Myometrial cell (primary cell): ENCODE measurements at places on chromosomes 13 and 19. TPM values are rescaled to one million over a fixed set of nuclear protein-coding genes. Genes with fewer than 3 reads are reported as not detected.

GNG7 gene
- total RNA-seq = under 0.01 TPM in 1 of 2 replicates, not detected in the other

ZNF486 gene
- total RNA-seq = 7.1 and 13.8 TPM in 2 replicates

PLA2G4C gene
- 2.0 and 11.0 TPM in 2 replicates for total RNA-seq

CKAP2 gene
- 28.0 and 38.1 TPM in 2 replicates for total RNA-seq

ZNF844 gene
- total RNA-seq = 0.86 and 1.9 TPM in 2 replicates

IGFL1 gene
- not detected in 2 replicates for total RNA-seq

DNAJC15 gene
- 10.8 and 28.3 TPM in 2 replicates for total RNA-seq

PCDH20 gene
- total RNA-seq = not detected in 2 replicates

ZNF440 gene
- total RNA-seq = 3.9 and 11.0 TPM in 2 replicates

ZNF414 gene
- total RNA-seq = 2.7 and 14.7 TPM in 2 replicates

NR2C2AP gene
- total RNA-seq = 7.8 and 8.7 TPM in 2 replicates

CEACAM19 gene
- under 0.01 and 0.53 TPM in 2 replicates for total RNA-seq

ANO8 gene
- 2.3 and 3.7 TPM in 2 replicates for total RNA-seq

SYCN gene
- total RNA-seq = not detected in 2 replicates

ACER1 gene
- total RNA-seq = not detected in 2 replicates

ZNF729 gene
- total RNA-seq = not detected in 2 replicates

ZNF582 gene
- total RNA-seq = 0.35 and 0.58 TPM in 2 replicates

LILRA2 gene
- total RNA-seq = not detected in 2 replicates

CADM4 gene
- total RNA-seq = 2.6 and 3.5 TPM in 2 replicates

NACC1 gene
- 83.6 and 93.0 TPM in 2 replicates for total RNA-seq

IRGC gene
- not detected in 2 replicates for total RNA-seq

PET100 gene
- total RNA-seq = 4.9 and 7.4 TPM in 2 replicates

NLRP11 gene
- total RNA-seq = not detected in 2 replicates

PEG3 gene
- total RNA-seq = 0.29 TPM in 1 of 2 replicates, not detected in the other

SRRM5 gene
- not detected in 2 replicates for total RNA-seq

KIR2DL4 gene
- not detected in 2 replicates for total RNA-seq

ZNF791 gene
- 5.2 and 9.7 TPM in 2 replicates for total RNA-seq

ARRDC5 gene
- not detected in 2 replicates for total RNA-seq

BST2 gene
- total RNA-seq = 0.86 and 5.7 TPM in 2 replicates

STOML3 gene
- not detected in 2 replicates for total RNA-seq

GNA15 gene
- total RNA-seq = 0.35 TPM in 1 of 2 replicates, not detected in the other

ZNF98 gene
- not detected in 2 replicates for total RNA-seq

ABHD13 gene
- total RNA-seq = 4.6 and 6.0 TPM in 2 replicates

CTXN1 gene
- total RNA-seq = 2.9 and 4.3 TPM in 2 replicates

MYO9B gene
- 48.7 and 66.0 TPM in 2 replicates for total RNA-seq

FAM216B gene
- not detected in 2 replicates for total RNA-seq

ADGRE2 gene
- 1.7 and 6.6 TPM in 2 replicates for total RNA-seq

GFY gene
- total RNA-seq = not detected in 2 replicates

LILRB5 gene
- total RNA-seq = not detected in 2 replicates

COX6B1 gene
- total RNA-seq = 630 and 856 TPM in 2 replicates

CBARP gene
- 3.0 and 7.2 TPM in 2 replicates for total RNA-seq

FSD1 gene
- 5.2 and 14.4 TPM in 2 replicates for total RNA-seq

C19orf81 gene
- total RNA-seq = not detected in 2 replicates

TMPRSS9 gene
- total RNA-seq = not detected in 2 replicates

CEACAM20 gene
- not detected in 2 replicates for total RNA-seq

MAMSTR gene
- total RNA-seq = 2.7 and 4.9 TPM in 2 replicates

ZNF85 gene
- total RNA-seq = 2.0 and 2.8 TPM in 2 replicates

IGSF23 gene
- total RNA-seq = 3.7 TPM in 1 of 2 replicates, not detected in the other

MAP2K2 gene
- 181 and 214 TPM in 2 replicates for total RNA-seq

ZNF665 gene
- total RNA-seq = 1.7 and 8.2 TPM in 2 replicates

PRKCG gene
- total RNA-seq = not detected in 2 replicates

SSC5D gene
- 2.3 and 6.7 TPM in 2 replicates for total RNA-seq

SPPL2B gene
- 37.7 and 41.2 TPM in 2 replicates for total RNA-seq

HIPK4 gene
- total RNA-seq = not detected in 2 replicates

NBEA gene
- 0.86 and 1.1 TPM in 2 replicates for total RNA-seq

SUCLA2 gene
- 39.2 and 43.0 TPM in 2 replicates for total RNA-seq

COLGALT1 gene
- total RNA-seq = 208 TPM in 2 replicates

TNFSF13B gene
- 0.29 and 2.3 TPM in 2 replicates for total RNA-seq
